CD8-positive, alpha-beta T cell (primary cell): ENCODE measurements at places on chromosomes 3 and 15.

GRCh38 chr15:92336419-92336987 is 57.2 kb upstream of the ST8SIA2 start:
- DNase-seq = no peak

DNA sequence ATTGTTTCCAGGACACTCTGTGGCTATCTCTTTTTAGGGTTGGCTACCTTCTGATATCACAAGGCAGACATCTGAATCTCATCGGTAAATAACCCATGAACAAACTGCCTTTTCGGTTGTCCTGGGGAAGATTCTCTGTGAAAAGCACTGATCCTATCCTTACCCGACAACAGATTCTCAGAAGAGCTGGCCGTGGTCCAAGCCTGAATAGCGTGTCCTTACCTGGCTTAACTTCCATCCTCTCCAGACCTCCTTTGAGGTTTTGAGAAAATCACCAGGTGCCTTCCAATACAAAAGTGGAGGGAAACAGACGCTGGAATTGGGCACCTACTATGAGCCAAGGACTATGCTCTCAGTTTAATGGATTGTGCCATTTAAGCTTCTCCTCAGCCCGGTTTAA is 87.4 kb upstream of the ARHGEF3 start:
- no peak for DNase-seq

DNA sequence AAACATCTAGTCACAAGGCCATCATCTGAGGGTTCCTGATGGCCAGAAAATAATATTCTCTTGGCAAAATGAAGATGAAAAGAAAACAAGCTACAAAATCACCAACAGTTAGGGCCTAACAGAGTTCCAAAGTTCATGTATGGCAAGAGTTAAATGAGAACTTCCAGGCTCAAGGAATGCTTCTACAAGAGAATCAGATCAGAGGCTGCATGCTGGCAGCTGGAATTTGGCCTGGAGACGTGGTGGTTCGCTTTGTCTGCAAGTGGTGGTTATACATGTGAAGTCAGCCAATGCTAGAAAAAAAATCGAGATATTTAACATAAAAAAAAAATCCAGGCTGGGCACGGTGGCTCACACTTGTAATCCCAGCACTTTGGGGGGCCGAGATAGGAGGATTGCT is 5.6 kb downstream of the SIAH2 start:
- no peak for DNase-seq

DNA sequence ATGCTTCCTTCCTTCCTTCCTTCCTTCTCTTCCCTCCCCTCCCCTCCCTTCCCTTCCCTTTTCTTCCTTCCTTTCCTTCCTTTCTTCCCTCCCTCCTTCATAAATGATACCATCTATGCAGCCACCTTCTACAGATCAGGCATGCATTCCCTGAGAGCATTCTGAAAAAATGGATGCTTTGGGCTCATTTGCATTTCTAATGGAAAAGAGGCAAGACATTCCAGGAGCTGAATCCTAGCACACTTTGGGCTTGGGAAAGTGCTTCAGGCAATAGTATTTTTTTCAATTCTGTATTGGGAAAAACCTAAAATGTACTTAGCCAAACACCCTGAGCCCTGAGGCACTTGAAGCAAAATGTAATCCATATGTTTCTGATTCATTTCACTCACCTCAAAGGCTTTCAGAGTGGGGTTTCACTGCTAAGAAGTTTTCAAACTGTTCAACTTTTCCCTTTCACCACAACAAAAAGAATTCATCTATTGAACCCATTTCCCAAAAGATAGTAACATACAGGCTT is 220.1 kb upstream of the RORA start:
- no peak for DNase-seq

GRCh38 chr3:75140904-75141615 is 523.1 kb upstream of the FRG2C start:
- DNase-seq = no peak

- no peak for DNase-seq
Measured at GRCh38 chr3:104582092-104582491, 784.6 kb upstream of the ALCAM start.

- no peak for DNase-seq
Measured at GRCh38 chr15:95680728-95681127, 649.8 kb upstream of the NR2F2 start.

GRCh38 chr15:59367022-59367451 is 5.6 kb downstream of the MYO1E start:
- DNase-seq = no peak

GRCh38 chr15:100221471-100222348 is 120.1 kb downstream of the ADAMTS17 start:
- DNase-seq = no peak

DNA sequence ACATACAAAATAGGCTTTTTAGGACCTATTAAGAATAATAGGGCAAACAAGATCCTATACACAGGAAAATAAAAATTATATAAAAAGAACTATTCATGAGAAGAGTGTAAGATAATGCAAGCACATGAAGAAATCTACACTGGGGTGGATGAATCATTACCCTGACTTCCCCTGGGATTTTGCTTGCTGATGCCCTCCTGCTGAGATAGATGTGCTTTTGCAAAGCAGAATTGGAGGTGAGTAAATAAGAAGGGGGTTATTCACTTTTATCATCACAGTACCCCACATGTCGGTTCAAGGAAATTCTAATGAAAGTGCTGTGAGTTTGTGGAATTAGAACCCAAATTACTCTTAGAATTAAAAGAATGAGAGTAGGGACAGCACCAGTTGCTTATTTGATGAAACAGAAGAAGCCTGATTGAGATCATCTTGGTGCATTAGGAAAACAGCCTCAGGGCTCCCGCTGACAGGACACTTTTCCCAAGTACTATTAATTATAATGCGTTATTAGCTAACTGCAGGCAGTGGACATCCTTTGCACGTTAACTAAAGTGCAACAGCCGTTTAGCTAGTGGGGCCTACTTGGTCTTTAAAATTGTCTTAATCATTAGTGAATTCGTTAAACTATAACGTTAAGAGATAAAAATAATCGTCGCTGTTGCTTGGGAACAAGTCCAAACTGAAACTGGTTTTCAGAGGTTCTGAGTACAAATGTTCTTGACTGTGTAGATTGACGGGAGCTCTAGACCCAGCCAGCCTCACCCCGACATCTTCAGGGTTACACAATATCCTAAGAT is 48.4 kb downstream of the SLC2A2 start:
- DNase-seq = no peak

DNA sequence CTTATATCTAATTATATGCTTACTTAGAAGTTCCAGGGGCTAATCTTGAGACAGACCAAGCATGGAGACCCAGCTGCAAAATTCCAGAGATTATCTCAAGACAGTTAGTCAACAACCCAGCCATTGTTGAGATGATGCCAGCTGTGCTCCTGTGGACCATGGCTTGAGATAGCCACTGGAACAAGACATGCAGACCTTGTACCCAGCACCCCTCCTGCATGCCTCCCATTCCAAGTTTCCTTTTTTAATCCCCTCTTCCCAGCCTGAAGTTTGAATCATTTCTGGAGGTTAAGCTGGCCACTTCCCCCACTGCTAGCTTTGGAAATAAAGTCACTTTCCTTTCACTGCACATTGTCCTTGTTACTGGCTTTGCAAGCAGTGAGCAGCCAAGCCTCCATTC is 53.8 kb downstream of the IMPG2 start:
- DNase-seq = no peak
